Suppressor macrophage treated with lipopolysaccharide for 1 hour (primary cell): ENCODE measurements at places on chromosomes 7 and 10.

GRCh38 chr7:157278791-157279724 is 57.7 kb upstream of the DNAJB6 start:
- DNase-seq: peak; percentile 61

DNA sequence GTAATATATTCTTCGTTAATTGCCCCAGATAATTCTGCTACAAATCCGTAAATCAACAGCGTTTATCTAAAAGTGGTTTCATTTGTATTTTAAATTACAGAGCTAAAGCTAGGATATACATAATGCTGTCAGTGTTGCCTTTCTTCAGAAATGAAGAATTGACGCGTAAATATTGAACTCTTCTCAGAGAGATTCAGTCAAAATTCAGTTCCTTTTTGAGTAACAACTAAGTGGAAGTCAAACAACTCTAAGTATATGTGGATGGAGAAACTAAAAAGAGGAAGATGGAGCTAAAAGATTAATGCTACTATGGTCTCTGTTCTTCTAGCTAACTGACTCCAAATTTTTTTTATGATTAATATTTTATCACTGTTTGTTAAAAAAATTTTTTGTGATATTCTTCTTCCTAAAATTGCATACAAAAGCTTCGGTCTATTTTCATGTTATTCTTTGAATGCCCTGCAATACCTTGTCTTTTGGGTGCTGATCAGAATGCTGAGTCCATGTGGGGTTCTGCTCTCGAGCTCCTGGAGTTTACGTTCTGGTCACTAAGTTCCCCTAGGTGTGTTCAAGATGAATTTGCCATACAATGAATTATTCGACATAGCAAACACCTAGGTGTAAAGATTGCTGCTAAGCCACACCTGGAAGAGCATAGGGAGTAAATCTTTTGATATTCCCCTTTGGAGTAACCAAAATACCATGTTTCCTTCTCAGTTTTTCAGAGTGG is 20.7 kb downstream of the MDFIC start:
- peak; percentile 67 for DNase-seq

DNA sequence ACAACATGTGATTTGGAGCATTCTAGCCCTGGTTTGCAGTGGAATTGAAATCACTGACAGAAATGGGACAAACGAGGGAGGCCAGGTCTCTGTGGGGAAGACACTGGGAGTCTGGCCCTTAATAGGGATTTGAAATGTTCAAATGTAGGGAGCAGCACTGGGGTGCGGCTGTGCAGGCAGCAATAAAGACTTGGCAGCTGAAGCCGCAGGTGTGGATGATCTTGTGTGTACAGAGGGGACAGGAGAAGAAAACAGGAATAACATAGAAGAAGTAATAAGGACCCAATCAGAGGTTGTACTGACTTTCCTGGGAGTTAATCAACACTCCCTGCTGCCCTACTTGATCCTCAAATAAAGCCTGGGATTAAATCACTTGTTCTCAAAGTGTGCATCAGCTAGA is 127.6 kb upstream of the PTN start:
- no peak for DNase-seq

- peak; percentile 95 for DNase-seq
These were observed at the start of gene FUOM for GRCh38 chr10:133357285-133358161. TSS of gene FUOM (minus strand) at chr10:133358019. CDS start at chr10:133358007, 12 bp downstream.

GRCh38 chr10:70917226-70917625 is 28.9 kb upstream of the PCBD1 start:
- DNase-seq: no peak

- DNase-seq: no peak
These were observed 3.4 kb downstream of the KCNIP2 start for GRCh38 chr10:101840102-101840684.

GRCh38 chr10:73060738-73061635 is 35.7 kb downstream of the P4HA1 start:
- peak; percentile 10 for DNase-seq

- DNase-seq: no peak
These were observed 58.2 kb downstream of the STRA8 start for GRCh38 chr7:135291809-135292253.

GRCh38 chr10:62853710-62854109 is 37.5 kb upstream of the EGR2 start:
- DNase-seq: peak; percentile 62

DNA sequence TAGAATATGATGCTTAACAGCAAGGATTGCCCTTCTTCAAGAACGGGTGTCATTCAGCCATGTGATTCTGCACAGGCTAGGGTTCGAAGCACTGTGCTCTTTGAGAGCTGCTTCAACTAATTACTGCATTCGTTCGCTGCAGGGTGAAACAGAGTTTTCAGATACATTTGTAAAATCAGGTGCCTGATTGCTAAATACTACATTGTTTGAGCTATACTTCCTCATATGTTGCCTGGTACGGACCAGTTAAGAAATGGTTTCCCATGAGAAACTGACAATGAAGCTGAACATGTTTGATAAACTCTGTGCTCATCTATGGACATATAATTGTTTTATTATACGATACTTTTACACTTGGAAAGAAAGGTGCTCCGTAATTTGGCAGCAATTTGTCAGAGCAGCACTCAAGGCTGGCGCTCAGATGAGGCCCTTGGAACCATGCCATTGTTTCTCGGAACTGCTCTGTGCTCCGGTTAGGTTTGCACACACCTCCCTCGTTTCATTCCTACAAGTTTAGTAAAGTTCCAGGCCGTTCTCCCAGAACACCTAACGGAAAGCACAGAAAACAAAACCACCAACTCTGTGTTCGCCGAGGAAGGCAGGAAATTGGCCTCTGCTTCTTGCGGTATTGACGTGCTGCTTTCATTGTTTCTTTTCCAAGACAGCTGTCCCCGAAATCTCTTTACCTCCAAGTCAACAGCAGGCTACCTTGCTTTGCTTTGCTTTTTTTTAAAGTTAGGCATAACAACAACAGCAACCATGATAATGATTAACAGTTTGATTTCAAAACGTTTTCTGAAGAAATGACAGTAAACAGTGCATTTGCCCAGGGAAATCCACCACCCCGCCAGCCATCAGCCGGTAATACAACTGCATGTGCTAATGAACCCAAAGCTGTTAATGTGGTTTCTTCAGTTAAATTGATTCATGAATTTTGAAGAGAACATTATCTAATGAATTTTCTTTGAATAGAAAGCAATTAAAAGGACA is 206.9 kb downstream of the EBF3 start:
- DNase-seq: no peak

- no peak for DNase-seq
These were observed 5.4 kb upstream of the MYPN start for GRCh38 chr10:68103901-68104300.

DNA sequence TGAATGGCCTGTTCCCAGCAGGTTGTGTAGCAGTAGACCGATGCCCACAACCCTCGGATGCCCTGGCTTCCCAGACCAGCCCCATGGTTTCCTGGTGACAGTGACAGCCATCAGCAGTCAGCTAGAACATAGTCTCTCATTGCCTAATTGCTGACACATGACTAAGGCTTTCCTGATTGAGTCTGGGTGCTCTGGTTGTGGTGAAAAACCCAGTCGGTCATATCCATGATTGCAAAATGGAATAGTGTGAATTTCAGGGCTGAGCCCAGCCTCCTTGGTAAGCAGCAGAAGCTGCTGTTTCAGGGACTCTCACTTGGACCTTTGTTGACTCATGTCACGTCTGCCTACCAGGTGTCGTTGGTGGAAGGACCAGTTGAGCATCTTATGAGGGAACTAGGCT is 36.6 kb downstream of the POR start:
- peak; percentile 89 for DNase-seq

GRCh38 chr10:22704471-22704911 is 9.9 kb downstream of the PIP4K2A start:
- peak; percentile 37 for DNase-seq

- peak; percentile 69 for DNase-seq
These were observed 16.8 kb downstream of the MACC1 start for GRCh38 chr7:20200361-20200760.

- DNase-seq: no peak
These were observed 589.3 kb downstream of the DNAJB6 start for GRCh38 chr7:157926107-157926506.

- no peak for DNase-seq
These were observed 282.1 kb upstream of the PPP2R2D start for GRCh38 chr10:131618587-131619267.

DNA sequence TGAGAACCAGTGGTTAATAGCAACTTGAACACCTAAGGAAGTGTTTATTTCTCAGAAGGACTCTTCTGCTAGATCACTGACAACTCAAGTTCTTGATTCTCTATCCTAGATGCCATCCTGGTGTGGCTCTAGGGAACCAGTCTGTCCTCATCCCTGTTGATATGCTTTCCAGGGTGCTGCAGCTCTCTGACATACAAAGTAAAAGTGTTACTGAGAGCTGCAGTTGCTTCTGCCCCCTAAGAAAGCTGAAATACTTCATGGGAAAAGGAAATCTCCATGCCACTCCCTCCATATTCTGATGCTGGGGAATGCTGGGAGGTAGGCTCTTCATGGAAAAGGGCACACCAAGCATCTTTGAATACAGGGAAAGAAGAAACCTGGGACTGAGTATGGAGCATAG is 168.1 kb downstream of the KLF6 start:
- no peak for DNase-seq

DNA sequence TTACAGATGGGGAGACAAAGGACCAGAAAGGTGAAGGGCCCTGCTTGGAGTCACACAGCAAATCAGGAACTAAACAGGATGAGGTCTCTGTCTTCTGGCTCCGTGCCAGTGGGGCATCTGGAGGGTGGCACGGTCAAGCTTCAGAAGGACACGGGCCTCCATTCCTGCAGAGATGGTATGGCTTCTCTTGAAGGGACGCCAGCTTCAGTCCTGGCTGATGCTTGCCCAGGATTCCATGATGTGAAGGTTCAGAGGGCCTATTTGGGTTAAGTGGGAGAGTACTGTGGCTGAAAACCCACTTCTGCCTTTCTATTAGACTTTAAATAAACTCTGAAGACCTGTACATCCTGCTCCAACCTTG is 6.1 kb downstream of the RAMP3 start:
- DNase-seq: no peak

- peak; percentile 71 for DNase-seq
These were observed 1.5 kb upstream of the LRRC4 start for GRCh38 chr7:128032605-128033235.

DNA sequence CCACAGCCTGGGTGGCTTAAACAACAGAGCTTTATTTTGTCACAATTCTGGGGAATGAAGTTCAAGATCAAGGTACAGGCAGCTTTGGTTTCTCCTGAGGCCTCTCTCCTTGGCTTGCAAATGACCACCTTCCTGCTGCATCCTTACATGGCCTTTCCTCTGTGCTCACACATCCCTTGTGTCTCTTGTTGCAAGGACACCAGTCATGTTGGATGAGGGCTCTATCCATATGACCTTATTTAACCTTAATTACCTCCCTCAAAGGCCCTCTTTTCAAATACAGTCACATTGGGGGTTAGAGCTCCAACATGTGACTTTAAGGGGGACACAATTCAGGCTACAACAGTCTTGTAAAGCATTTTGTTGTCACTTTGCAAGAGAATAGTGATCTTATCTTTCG is 65.0 kb upstream of the PLXNA4 start:
- DNase-seq: no peak

- no peak for DNase-seq
These were observed 76.6 kb downstream of the CNNM2 start for GRCh38 chr10:102994531-102995295.

- no peak for DNase-seq
These were observed 205.3 kb upstream of the MKLN1 start for GRCh38 chr7:131122394-131122793.
